AG09309 (cell line): ENCODE measurements at places on chromosomes 2 and 18.

DNA sequence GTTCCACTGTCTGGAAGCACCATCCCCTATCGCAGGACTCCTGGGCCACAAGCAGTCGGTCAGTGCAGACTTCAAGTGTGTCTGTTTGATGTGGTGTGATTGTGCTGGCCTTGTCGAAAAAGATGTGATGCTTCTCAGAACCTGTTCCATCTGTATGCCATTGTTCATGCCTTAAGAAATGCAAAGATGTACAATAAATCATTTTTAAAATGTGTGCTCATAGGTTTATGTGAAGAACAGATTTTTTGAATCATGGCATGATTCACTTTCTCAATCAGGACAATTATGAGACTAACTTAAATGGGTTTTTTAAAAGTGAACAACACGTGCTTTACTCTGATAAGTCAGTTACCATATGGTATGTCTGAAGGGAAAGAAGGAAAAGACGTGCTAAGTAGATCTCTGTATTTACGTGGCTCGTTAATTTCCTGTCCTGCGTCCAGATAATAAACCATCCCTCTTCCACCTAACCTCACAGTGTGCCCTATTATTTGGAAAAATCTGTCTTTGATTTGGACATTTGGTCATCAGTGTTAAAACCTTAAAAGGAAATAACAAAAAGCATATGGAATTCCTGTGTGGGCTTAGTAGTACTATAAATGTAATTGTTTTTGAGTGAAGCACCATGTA is 54.9 kb downstream of the PRKRA start:
- peak; percentile 21 for DNase-seq

DNA sequence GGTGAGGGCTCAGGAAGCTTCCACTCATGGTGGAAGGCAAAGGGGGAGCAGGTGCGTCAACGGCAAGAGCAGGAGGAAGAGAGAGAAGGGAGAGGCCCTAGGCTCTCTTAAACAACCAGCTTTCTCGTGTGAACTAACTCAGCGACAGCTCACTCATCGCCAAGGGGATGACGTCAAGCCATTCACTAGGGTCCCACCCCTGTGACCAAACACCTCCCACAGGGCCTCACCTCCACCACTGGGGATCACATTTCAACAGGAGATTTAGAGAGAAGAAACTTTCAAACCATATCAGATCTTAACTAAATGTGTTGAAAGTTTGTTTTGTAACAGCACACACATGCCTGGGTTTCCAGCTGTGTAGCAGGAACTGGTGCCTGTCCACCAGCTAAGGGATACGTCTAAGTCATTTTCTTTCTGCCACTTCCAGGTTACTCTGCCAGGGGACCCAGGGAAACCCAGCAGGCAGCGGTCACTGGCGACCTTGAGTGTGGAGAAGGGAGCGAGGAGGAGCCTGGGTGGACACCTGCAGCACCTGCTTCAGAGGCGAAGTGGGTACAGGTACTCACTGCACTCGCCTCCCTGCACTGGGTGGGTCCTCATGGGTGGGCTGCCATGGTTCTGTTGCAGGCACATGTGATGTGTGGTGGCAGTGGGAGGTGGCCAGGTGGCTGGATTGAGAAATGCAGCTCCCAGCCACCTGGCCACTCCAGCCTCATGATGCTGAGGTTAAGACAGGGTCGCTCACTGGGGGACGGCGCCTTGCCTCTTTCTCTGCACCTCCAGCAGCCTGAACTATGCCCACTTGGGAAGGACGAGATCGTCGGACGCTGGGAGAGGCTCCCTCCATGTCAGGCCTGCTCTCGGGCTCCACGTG is 8.4 kb upstream of the GPC1 start:
- DNase-seq: no peak

DNA sequence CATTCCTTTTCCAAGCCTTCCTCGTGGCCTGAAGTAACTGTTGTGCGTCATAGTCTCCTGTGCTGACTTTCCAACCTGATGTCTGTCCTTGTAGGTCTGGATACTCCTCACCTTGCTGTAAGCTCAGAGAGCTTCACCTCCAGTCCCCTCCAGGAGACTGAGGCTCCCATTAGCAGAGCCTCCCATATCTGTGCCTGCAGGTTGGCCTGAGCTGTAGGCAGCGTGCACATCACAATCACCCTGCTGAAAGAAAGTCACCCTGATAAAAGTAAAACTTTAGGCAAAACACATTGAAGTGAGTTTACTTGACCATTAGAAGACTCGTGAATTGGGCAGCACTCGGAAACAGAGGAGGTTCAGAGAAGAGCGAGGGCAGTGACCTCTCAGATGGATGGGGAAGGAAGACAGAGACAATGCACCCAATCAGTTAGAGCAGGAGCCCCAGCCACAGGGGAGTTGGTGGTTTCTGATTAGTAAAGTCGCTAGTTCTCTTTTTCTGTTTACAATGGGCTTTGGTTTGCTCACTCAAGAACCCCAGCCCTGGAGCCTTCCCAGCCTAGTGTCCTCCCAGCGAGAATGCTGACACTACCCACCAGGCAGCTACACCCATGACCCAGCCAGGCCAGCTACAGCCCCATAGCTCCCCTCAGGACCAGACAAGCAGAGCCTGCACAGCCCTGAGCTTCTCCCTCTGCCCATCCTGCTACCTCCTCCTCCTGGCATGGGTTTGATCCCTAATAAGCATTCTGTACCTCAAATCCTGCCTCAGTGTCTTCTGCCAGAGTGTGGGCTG is 12.1 kb upstream of the TPO start:
- no peak for DNase-seq

DNA sequence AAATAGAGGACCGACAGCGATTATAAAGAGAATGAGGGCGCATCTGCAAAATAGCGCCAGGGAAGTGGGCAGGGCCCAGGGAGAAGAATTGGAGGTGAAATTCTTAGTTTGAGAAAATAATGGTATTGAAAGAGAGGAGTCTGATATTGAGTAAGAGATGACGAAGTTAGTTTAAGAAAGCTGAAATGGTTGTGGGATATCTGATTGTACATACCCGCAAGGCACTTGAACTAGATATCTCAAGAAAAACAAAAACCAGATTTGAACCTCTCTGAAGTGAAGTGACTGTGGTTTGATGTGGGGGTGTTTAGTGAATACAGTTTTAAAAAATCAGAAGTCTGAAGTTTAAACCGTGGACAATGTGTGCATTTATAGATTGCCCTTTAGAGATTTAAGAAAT is 38.9 kb downstream of the ZNF532 start:
- no peak for DNase-seq

GRCh38 chr2:187976986-187977333 is 314.7 kb upstream of the GULP1 start:
- no peak for DNase-seq

- DNase-seq: no peak
Measured at GRCh38 chr2:110946902-110947301, 173.8 kb upstream of the BCL2L11 start.

- peak; percentile 38 for DNase-seq
Measured at GRCh38 chr2:47631792-47632398, 151.1 kb upstream of the MSH6 start.

DNA sequence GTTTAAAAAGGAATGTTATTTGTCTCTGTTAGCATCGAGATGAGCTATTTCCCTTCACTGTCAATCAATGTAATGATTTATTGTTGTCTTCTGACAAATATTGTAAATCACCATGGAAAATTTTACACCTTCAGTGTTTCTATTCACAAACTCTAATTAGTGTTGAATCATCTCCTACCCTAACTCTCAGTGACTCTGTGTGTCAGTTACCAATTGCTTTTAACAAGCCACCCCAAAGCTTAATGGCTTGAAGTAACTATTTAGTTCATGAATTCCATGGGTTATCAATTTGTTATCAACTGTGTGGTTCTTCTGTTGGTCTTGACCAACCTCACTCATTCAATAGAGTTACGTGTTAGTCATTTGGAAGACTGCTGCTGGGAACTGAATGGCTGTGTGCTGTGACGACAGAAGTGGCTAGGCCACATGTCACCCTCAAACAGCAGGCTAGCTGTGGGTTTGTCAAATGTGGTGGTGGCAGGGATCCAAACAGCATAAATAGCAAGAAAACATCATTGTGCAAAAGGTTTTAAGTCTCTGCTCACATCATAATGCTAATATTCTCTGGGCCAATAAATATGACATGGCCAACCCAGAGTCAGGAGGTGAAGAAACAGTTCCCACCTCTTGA is 910.8 kb upstream of the CDH2 start:
- no peak for DNase-seq

- DNase-seq: no peak
Measured at GRCh38 chr2:46352621-46353020, 55.4 kb downstream of the EPAS1 start.

- no peak for DNase-seq
Measured at GRCh38 chr2:31729065-31729439, 148.3 kb upstream of the SRD5A2 start.

DNA sequence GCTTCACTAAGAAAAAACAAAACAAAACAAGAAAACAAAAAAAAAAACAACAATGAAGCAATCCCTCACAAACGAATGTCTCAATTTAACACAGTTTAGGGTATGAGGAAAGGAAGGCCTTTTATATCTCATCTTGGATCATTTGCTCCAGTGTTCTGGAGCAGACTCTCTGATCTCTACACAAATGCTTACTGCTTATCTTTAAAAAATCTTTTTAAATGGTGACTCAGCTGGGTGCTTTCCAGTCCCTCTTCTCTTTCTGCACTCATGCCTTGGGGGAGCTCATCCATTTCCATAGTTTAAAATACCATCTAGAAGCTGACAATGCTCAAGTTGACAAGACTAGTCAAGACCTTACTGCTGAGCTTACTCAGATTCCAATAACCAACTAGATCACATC is 56.2 kb downstream of the ETAA1 start:
- DNase-seq: peak; percentile 17

GRCh38 chr2:62180975-62181374 is 14.9 kb upstream of the B3GNT2 start:
- no peak for DNase-seq

DNA sequence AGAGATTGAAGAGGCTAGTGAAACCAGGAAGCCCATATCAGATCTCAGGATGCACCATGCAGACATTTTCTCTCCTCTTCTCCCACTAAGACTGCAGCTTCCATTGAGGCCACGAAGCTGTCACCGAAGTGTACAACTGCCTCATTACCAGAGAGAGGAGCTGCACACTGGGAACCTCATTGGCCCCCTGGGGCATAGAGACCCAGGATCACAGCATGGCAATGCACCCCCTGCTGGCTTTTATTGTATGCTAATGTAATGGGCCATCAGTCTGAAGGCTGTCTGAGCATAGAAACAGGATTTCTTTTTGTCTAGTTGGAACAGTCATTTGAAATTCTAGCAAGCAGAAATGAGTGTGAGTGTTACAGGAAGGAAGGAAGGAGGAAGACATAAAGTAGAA is 861.6 kb upstream of the CELF4 start:
- no peak for DNase-seq

DNA sequence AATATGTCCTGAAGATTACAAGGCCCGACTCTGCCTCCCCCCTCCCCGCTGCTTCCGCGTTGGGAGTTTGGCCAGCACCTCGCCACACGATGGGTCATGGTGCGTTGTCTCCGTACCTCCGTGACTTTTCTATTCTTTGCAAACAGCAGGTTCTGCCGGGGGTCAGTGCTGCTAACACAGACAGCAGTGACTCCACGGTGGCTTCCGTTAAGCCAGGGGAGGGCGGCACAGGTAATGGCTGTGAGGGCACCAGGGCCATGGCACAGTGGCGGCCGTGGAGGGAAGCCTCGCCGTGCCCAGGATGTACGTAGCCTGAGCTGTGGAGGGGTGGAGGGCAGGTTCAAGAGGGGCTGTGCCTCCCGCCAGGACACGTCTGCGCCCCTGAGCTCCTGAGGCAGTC is 115.5 kb downstream of the NFATC1 start:
- no peak for DNase-seq
